Activated naive CD4-positive, alpha-beta T cell treated with anti-CD3 and anti-CD28 coated beads, Interleukin-2, amount 50 U/mL, for 16 hours (primary cell): ENCODE measurements at places on chromosomes 12 and 14.

- DNase-seq, result no peak
Measured at GRCh38 chr12:91356405-91356804, 173.8 kb upstream of the DCN start.

- no peak for DNase-seq
Measured at GRCh38 chr12:95591731-95592130, 40.5 kb upstream of the USP44 start.

DNA sequence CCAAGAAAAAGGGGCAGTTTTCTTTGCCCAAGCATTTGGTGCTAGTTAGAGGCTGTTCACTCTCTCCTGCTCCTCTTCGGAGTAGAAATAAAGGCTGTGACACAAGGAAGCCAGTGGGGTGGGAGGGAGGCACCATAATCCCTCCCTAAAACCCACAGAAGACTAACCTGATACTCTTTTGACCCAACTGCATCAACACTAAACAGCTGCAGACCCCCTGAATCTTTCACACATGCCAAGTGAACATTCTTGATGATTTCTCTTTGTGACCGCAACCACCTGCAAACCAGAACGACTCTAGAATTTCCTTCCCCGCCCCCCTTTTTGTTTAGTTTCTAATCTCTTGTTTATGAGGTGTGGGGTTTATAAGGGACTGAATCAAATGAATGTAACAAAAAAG lies 175.8 kb upstream of the BCL2L14 start:
- DNase-seq, result no peak

GRCh38 chr12:62656591-62657362 lies 190.2 kb downstream of the MON2 start:
- DNase-seq, result no peak

DNA sequence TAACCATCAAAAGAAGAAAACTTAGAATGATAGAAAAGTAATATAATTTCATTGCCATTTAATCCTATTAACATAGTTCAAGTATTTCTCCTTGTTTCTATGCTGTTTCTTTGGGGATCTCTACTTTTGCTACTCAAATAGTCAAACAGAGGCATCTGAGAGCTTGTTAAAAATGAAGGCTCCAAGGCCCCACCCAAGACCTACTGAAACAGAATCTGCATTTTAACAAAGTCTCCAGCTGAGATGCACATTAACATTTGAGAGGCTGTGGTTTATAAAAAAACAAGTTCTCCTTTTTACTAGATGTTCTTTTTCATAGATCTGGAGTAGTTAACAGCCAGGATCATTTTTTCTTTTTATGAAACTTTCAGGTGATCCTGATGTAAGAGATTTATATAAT lies 31.8 kb downstream of the PPFIA2 start:
- DNase-seq, result no peak

DNA sequence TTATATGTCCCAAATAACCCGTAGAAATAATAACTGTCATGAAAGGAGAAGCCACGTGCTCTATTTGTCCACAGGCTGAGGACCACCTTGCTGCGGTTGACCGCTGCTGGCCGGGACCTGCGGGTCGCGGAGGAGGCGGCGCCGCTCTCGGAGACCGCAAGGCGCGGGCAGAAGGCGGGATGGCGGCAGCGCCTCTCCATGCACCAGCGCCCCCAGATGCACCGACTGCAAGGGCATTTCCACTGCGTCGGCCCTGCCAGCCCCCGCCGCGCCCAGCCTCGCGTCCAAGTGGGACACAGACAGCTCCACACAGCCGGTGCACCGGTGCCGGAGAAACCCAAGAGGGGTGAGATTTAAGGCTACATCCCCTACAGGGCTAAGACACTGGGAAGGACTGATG lies 21.0 kb downstream of the RPGRIP1 start:
- DNase-seq, result peak; percentile 24

DNA sequence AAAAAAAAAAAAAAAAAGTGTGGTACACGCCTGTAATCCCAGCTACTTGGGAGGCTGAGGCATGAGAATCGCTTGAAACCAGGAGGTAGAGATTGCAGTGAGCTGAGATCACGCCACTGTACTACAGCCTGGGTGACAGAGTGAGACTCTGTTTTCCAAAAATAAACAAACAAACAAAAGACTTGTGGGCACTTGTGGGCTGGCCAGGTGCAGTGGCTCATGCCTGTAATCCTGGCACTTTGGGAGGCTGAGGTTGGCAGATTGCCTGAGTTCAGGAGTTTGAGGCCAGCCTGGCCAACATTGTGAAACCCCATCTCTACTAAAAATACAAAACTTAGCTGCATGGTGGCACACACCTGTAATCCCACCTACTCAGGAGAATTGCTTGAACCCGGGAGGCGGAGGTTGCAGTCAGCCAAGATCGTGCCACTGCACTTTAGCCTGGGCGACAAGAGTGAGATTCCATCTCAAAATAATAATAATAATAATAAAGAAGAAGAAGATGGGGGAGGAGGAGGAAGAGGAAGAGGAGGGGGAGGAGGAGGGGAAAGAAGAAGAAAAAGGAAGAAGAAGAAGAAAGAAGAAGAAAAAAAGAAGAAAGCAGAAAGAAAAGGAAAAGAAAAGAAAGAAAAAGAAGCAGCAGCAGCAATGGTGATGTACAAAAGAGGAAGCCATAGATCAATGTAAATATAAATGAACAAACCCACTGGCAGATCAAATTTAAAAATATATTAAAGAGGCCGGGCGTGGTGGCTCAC lies 27.9 kb upstream of the CCNT1 start:
- DNase-seq, result no peak

DNA sequence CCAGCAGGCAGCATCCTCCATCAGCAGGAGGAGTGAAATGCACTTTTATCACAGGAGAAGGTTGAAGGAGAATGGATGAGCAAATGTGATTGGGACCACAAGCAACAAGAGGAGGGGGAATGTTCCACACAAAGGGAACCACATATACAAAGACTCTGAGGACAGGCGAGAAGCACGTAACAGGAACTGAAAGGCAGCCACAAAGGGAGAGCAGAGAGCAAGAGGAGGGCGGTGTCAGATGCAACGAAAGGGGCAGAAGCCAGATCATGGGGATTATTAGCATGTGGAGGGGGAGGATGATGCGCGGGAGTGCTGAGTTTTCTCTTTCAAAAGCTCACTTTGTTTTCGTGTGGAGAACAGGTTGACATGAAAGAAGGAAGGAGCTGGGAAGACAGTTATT lies 241.1 kb downstream of the SPTSSA start:
- DNase-seq, result no peak

DNA sequence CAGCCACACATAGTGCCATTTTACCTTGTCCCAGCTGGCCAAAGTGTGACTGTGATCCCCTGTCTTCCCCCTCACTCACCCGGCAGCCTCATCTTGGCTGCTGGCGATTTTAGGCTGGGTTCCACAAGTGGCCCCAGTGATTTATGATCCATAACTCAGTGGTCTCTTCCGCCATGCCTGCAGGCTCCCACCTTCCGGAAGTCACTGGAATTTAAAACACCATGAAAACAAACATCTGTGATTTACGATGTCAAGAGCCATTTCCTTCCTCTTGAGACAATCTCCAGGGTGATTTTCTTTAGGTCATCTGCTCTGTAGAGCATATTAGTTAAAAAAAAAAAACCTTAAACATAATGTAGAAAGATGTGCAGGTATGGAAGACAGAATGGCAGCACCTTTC lies 282.3 kb downstream of the CACNA1C start:
- DNase-seq, result no peak

GRCh38 chr12:68349220-68349621 lies 17.1 kb upstream of the MDM1 start:
- DNase-seq, result no peak
